Smooth muscle cell of the pulmonary artery (primary cell): ENCODE measurements at places on chromosomes 7 and 10. TPM values are rescaled to one million over a fixed set of nuclear protein-coding genes. Genes with fewer than 3 reads are reported as not detected.

The AMZ1 gene
- 0.50 and 1.2 TPM in 2 replicates for total RNA-seq

The PKD2L1 gene
- not detected in 2 replicates for total RNA-seq

The AKR1C2 gene
- 8.2 and 14.9 TPM in 2 replicates for total RNA-seq

The CRYGN gene
- 0.13 TPM in 1 of 2 replicates, not detected in the other for total RNA-seq

The C10orf53 gene
- not detected in 2 replicates for total RNA-seq

The SPDYE8 gene
- total RNA-seq = not detected in 2 replicates

The CALHM3 gene
- total RNA-seq = not detected in 2 replicates

The CPA4 gene
- total RNA-seq = 46.4 and 140 TPM in 2 replicates

The AEBP1 gene
- 241 and 333 TPM in 2 replicates for total RNA-seq

The HOXA2 gene
- total RNA-seq = 1.2 and 1.4 TPM in 2 replicates

The MBL2 gene
- total RNA-seq = not detected in 2 replicates

The CPVL gene
- 0.20 TPM in 1 of 2 replicates, not detected in the other for total RNA-seq

The SPDYE6 gene
- total RNA-seq = not detected in 2 replicates

The CUTC gene
- total RNA-seq = 16.5 and 20.3 TPM in 2 replicates

The SAP25 gene
- total RNA-seq = 0.13 TPM in 1 of 2 replicates, not detected in the other

The PAPOLB gene
- total RNA-seq = 0.07 and 0.39 TPM in 2 replicates

The PTF1A gene
- not detected in 2 replicates for total RNA-seq

The FEZF1 gene
- total RNA-seq = not detected in 2 replicates

The LAMTOR4 gene
- total RNA-seq = 52.0 and 57.4 TPM in 2 replicates

The GIMAP7 gene
- not detected in 2 replicates for total RNA-seq

The SUN3 gene
- not detected in 2 replicates for total RNA-seq

The PON1 gene
- total RNA-seq = not detected in 2 replicates

The TWIST1 gene
- total RNA-seq = 30.5 and 44.1 TPM in 2 replicates

The NEUROG3 gene
- not detected in 2 replicates for total RNA-seq

The DPCD gene
- total RNA-seq = 28.9 and 30.9 TPM in 2 replicates

The JAZF1 gene
- 9.7 and 11.7 TPM in 2 replicates for total RNA-seq

The IDI2 gene
- not detected in 2 replicates for total RNA-seq

The FGFR2 gene
- 0.03 and 0.07 TPM in 2 replicates for total RNA-seq

The ZNF488 gene
- total RNA-seq = 0.13 TPM in 1 of 2 replicates, not detected in the other

The DNAJC30 gene
- 3.0 and 3.5 TPM in 2 replicates for total RNA-seq

The STEAP1B gene
- total RNA-seq = 13.3 and 23.4 TPM in 2 replicates

The OR2AE1 gene
- total RNA-seq = 0.23 and 0.26 TPM in 2 replicates
